NCI-H748 treated with DMSO at 0.1 percent for 48 hours (cell line): ENCODE measurements at places on chromosomes 12 and 14.

DNA sequence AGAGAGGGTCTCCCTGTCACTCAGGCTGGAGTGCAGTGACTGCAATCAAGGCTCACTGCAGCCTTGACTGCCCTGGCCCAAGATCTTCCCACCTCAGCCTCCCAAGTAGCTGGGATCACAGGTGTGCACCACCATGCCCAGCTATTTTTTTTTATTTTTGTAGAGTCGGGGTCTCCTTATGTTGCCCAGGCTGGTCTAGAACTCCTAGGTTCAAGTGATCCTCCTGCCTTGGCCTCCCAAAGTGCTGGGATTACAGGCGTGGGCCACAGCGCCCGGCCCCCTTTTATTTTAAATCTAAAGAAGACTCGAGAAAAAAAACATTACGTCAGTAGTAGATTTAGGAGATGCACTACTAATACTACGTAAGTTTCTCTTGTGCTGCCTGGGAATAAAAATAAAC lies 14.3 kb downstream of the FOS start:
- no peak for DNase-seq

GRCh38 chr12:31388713-31389112 lies 62.8 kb upstream of the SINHCAF start:
- no peak for DNase-seq

DNA sequence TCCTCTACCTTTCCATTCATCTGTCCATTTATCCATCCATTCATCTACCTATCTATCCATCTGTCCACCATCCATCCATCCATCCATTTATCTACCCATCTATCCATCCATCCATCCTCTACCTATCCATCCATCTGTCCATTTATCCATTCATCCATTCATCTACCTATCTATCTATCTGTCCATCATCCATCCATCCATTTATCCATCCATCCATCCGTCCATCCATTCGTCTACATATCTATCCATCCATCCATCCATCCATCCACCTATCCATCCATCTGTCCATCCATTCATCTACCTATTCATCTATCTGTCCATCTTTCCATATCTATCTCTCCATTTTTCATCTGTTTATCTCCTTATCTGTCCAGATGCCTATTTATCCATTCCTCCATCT lies 21.0 kb downstream of the CABP1 start:
- DNase-seq, result no peak

GRCh38 chr14:78103271-78103670 lies 66.9 kb upstream of the NRXN3 start:
- no peak for DNase-seq

- no peak for DNase-seq
Measured at GRCh38 chr12:124994437-124994975, 1.1 kb downstream of the BRI3BP start.

DNA sequence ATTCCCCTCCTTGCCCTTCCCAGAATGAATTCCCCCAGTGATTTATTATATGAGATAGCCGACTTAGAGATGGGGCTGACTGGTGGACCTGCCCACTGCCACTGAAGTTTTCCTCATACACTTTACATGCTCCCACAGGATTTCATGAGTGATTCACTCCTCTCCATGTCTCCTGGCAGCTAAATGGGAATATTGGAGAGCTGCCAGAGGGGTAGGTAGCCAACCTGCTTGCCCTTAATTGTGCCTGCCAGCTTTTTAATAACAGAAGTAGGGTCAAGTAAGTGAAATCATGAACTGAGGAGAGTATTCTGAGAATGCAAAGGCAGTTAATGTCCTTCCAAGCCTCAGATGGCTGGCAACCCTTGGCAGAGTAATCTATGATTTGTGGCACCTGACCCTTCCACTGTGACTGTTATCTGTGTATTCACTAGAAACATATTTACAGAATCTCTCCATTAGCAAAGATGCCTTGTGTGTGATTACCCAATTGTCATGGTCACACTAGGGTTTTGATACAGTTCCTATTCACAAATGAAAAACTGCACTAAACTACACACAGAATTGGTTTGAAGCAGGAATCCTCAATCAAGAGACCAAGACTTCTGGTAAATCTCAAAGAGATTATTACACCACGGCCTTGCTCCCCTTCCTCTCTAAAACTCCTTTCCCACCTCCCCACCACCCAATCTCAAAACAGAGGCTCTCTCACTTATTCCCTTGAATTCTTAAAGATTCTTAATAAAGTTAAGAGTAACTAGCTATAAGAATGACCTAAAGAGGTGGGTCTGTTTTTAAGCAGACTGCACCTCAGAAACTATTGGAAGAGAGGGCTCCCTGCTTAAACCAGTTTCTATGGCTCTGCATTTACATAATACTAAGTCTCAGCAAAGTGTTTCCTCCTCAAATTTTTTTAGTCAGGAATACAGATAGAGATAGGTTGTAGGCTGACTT lies 17.2 kb downstream of the NKX2-1 start:
- peak; percentile 77 for DNase-seq

DNA sequence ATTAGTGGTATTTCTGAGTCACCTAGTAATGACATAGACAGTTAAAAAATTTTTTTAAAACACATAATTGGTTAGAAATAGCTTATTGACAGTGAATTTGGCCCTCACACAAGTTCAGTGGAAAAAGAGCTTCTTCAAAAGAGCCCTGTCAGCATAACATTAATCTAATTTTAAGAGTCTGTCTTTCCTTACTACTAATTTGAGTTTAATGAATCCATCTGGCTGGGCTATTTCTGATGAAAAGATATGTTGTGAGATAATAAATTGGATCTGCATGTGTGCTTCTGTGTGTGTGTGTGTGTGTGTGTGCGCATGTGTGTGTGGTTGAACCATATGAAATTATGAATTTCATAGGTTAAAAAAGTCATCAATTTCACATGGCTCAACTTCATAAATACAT lies 1045.2 kb downstream of the FLRT2 start:
- DNase-seq, result no peak

- DNase-seq, result no peak
Measured at GRCh38 chr12:46217541-46218321, 51.1 kb downstream of the SLC38A1 start.

DNA sequence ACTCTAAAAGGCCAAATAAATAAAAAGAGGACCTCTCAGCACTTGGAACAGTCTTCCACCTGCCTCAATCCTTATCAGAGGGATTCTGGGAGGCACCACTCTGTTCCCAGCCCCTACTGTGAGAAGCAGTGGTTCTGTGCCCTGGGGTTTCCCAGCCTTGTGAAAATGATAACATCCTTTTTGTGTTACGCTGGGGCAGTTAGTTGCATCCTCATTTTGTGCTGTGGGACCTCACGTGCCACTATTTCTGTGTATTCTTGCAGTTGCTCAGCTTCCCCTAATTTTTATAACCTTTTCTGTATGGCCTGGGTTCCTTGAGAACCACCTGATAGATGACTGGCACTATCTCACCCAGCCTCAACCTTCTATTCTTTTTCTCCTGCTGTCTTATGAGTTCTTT lies 10.8 kb upstream of the CMA1 start:
- DNase-seq, result no peak

GRCh38 chr14:104708606-104709268 lies 15.3 kb upstream of the ADSS1 start:
- peak; percentile 36 for DNase-seq

DNA sequence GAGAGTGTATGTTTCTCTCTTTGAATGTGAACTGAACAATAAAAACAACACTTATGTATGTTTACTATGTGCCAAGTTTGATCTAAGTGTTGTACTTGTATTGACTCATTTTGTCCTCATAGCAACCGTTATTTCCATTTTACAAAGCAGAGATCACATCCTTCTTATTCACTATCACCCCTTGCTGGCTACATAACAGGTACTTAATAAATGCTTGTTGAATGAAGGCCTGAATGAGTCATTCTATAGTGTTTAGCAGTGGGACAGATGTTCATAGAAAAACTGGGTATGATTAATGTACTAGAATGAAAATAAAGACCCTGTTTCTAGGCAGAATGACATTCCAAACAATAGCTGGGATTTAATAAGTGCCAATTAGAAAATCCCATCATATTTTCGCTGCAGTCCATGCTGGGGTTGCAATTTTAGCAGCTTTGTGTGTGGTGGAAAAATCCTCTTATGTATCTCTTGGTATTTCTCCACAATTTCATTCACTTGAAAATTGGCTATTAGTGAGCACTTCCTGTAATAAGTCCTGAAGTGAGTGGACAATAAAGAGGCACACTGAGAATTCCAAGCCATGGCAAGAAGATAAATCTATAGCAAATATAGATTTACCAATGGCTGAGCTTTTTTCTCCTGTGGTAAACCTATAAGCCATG lies 86.0 kb downstream of the FAR2 start:
- DNase-seq, result no peak

- DNase-seq, result no peak
Measured at GRCh38 chr14:93928184-93929047, 1.3 kb downstream of the FAM181A start.

GRCh38 chr12:4563336-4563735 lies 1.3 kb downstream of the DYRK4 start:
- no peak for DNase-seq

- DNase-seq, result no peak
Measured at GRCh38 chr12:41402801-41403200, 214.7 kb downstream of the PDZRN4 start.

GRCh38 chr12:127416796-127417195 lies 850.2 kb upstream of the TMEM132C start:
- no peak for DNase-seq

DNA sequence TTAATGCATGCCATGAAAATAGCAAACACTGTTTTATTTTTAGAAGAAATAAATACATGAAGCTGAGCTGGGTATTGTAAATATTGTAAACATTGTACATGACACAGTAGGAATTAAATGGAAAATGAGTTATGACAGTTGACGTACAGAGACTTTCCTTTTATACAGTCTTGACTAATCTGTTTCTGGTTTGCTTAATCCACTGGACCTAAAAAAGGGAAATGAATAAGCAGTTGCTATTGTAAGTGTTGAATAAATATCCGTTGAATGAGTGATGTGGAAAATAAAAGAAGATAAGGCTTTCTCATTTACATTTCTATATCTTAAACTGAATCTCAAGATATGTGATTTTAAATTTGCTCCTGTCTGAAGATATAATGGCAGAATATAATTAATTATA lies 15.0 kb downstream of the PMCH start:
- no peak for DNase-seq

- DNase-seq, result no peak
Measured at GRCh38 chr12:42469355-42470175, 120.0 kb downstream of the PRICKLE1 start.

DNA sequence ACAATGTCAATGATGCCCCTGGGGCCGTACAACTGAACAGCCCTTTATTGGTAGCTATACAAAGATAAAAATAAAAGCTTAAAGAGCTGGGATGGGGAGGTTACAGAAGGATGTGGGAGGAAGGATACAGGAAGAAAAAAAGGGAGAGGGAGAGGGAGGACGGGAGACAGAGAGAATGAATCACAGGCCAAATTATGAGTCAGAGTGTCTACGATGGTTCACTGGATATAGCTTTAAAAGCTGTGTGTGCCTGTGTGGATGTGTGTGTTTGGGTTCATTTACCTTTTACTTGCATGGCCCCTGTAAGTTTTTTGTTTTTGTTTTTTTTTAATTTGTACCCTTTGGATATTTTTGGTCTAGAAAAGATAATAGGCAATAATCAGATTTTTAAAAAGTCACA lies 111.9 kb downstream of the CCDC60 start:
- no peak for DNase-seq

DNA sequence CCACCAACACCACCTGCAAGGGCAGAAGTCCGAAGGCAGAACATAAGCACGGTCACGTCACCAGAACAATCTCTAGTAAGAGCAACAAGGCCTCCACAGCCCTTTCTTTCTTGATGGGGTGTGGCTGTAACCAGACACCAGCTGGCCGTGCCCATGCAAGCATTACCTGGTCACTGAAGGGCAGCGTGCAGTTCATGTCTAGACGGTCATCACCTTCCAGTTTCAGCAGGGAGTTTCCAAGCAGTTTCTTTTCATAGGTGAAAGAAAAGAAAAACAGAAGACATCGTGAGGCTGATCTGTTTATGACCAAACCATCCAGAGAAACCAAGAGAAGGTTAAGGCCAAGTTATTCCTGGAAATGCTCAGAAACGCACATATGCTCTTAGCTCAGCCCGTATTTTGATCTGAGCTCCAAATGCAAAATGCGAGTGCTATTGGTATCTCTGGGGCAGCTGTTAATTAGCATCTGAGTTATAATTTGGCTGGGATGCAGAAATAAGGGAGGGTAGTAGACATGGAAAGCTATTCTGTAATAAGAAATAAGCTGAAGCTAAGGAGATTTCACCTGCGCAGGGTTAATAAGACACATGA lies 42.5 kb downstream of the PRKAB1 start:
- DNase-seq, result no peak

- DNase-seq, result no peak
Measured at GRCh38 chr14:90445011-90445410, 48.2 kb downstream of the CALM1 start.

DNA sequence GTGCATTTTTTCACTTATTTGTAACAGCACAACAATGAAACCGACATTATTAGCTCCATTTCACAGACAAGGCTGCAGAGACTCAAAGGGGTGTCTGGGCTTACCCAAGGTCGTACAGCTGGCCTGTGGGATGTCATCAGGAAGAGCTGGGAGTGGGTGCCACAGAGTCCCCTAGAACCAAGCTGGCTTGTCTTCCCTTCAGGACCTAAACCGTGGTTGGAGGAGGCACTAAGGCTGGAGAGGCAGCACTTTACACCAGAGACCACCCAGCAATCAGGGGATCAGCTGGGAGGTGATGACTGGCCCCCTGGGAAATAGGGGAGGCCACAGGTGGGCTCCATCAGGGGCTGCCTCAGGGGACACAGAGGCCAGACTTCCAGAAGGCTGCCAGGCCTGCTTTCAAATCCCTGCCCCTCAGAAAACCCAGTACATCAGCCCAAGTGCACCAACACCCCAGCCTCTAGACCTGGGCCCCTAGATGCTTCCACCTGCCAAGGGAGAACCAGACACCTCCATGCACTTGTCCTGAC lies 28.3 kb downstream of the DIO3 start:
- no peak for DNase-seq

- no peak for DNase-seq
Measured at GRCh38 chr12:65511134-65511834, 232.8 kb downstream of the MSRB3 start.

DNA sequence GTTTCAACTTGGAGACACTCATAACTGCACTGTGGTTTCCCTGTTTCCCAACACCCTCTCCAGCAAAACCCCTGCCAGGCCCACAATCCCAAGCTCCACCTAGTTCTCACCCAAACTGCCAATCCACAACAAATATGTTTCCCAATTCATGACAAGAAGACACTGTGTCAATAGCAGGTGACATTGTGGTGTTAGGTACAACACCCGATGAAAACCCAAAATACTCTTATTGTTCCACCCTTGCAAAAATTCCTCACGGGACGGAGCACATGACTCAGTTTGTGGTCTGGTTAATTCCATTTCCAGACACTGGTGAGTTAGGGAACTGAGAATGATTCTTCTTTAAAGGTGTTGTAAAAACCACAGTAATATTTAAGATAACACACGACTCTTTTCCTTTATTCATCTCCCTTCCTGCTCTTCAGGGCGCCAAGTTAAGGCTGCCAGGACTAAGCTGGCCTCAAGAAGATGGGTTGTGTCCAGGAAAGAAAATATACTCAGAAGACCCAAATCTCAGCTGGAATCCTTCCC lies 735.5 kb downstream of the MED13L start:
- no peak for DNase-seq
